ENCODE measurements at places on chromosomes 6 and 20.

DNA sequence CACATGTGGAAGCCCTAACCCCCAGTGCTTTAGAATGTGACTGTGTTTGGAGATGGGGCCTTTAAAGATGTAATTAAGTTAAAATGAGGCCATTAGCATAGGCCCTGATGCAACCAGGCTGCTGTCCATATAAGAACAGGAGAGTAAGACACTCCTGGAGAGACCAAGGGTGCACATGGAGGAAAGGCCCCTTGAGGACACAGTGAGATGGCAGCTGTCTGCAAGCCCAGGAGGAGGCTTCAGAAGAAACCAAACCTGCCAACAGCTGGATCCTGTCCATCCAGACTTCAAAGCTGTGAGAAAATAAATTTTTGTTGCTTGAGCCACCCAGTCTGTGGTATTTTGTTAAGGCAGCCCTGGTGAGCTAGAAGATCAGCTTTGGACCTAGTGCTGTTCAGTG is 16.8 kb upstream of the SNRPB2 start:
- no peak for DNase-seq

DNA sequence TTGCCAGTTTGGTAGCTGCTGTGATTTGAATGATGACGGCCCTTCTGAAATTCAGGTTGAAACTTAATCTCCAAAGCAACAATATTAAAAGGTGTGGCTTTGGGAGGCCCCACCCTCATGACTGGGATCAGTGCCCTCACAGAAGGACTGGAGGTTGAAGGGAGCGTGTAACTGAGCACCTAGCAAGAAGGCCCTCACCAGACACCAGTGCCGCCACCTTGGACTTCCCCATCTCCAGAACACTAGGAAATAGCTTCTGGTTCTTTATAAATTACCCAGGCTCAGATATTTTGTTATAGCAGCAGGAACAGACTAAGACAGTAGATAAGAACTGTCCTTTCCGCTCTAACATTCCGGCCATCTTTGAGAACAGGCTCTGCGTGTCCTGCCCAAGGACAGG is 243.1 kb downstream of the DLL1 start:
- DNase-seq: no peak

GRCh38 chr6:168081858-168082546 is 3.0 kb upstream of the FRMD1 start:
- no peak for DNase-seq

GRCh38 chr20:49573900-49574416 is 6.0 kb upstream of the PTGIS start:
- no peak for DNase-seq

DNA sequence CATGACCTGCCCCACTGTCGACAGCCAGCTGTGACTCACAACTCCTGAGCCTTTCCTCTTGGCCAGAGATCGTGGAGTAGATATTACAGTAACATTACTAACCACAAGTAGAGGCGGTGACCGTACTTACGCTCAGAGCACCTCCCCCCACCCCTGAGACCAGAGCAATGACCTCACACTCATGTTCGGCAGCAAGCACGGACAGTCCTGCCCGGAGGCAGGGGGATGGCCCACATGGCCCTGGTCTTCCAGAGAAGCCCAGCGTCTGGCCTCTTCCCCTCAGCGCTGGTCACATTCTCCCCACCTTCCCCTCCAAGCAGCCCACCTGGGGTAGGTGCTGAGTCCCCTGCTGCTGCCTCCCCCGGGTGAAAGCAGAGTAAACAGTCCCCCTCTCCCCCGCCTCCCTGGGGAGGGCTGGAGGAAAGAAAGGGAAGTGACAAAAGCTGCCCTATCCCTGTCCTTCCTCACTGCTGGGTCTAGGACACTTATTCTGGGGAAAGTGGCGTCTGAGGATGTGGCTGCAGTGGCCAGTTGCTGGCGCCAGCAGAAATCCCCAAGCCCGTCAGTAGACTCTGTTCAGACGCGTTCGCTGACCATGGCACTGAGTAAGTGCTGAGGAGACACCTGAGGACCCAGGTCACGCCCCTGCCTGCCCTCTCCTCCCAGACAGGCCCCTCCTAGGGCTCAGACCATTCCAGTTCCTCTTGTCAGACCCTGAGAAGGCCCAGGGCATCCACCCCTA is 68.5 kb downstream of the MRPL14 start:
- no peak for DNase-seq

- no peak for DNase-seq
Observed at GRCh38 chr6:155077784-155078183, 82.7 kb downstream of the TIAM2 start.

DNA sequence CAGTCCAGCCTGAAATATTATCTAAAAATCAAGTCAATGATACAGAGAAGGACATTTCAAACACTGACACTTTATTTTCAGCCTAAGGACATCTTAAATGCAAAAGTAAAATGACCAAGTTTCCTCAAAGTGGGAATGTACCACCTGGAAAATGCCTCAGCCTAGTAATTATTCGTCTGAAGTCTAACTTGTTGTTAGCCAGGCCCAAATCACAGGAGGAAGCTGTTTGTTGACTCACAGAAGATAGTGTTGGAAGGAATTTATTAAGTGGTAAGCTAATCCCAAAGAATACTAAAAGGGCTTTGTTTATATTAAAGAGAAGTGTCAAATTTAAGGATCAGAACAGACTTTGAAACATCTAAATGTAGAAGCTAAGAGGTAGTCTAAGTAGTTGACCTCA is 2.5 kb downstream of the PDE7B start:
- no peak for DNase-seq

GRCh38 chr20:44706301-44707017 is 8.7 kb upstream of the CCN5 start:
- DNase-seq: no peak

DNA sequence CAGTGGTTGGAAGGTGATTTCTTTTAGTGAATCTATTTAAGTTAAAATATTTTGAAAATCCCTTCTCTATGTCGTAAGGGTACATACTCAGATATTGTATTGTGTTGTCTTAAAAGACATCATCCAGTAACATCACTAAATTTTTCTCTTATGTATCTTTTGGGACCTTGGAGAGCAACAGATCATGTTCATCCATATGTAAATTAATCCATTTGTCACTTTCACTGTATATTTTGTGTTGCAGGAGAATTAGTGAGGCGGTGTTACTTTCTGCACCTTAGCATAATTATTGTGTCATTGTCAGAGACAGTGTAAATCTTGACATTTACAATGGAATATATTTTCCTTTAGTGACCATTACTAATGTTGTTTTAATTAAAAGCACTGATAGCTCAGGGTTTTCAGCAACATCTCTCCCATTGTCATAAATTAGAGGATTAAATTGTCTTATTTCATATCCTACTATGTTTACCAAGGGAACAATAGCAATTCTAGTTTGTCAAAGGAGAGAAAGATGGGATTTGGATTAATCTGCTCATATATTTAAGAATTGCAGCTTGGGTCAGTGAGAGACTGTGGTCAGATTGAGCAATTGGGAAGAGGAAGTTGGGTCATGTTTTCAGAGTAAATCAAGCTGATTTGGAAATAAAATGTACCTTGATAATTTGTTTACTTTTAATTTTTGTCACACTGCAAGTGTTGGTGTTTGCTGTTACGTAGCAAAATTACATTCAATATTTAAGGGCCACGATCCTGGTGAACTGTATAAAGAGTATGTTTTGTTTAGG is 22.7 kb downstream of the DOK5 start:
- DNase-seq: no peak

DNA sequence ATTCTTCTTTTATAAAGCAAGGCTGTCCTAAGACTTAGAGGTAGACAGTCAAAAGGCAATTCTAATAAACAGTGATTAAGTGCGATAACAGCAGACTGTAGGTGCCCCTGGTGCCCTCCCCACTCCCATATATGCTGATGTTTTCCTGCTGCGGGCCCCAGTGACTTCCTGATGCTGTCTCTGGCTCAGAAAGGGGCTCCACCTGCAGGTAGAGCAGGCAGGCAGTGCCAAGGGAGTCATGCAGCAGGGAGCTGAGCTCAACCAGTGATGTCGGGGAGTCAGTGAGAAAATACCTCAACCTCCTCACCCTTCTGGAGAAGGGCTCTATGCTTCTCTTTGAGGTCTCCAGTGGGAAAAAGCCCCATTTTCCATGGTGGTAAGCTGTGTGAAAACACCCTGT is 126.7 kb upstream of the SSTR4 start:
- DNase-seq: no peak

GRCh38 chr6:14055541-14055940 is 62.0 kb upstream of the CD83 start:
- DNase-seq: no peak

GRCh38 chr6:125699591-125699990 is 49.8 kb upstream of the HEY2 start:
- DNase-seq: no peak

DNA sequence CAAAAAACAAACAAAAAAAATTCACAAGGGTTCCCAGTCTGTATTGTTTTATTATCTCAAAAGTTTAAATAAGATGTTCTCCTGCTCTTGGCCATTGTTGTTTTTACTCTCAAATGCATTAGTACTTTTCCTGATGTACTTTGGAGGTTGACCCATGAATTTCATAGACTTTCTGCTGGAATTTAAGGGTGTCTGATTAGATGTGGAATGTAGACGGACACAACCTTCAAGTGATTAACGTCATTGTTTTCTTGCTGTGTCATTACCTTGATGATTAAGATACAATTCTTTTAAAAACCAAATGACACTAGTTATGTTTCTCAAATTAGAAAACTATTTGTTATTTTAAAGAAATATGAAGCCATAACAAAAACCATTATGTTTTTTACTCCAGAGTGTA is 421.4 kb upstream of the RUNX2 start:
- DNase-seq: no peak

GRCh38 chr20:25191051-25191450 is 4.5 kb upstream of the ENTPD6 start:
- no peak for DNase-seq

- no peak for DNase-seq
Observed at GRCh38 chr6:148760258-148760534, 13.4 kb downstream of the UST start.

DNA sequence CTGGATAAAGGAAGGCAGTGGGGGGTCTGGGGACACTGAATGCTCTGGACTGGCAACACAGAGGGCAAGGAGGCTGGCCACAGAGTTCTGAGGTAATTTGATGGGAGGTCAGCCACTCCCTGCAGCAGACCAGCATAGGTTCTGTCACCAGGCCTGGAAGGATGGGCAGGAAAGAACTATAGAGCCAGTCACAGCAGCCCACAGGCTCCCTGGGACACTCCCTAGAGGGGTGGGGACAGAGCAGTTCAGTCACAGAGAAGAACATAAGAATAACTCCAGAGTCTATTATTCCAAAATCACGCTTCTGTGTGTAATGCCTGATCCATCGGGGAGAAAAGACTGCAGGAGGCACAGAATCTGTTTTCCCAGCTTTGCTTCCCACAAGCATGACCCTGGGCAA is 19.6 kb downstream of the DYNLRB1 start:
- no peak for DNase-seq

GRCh38 chr6:82080767-82081166 is 166.8 kb downstream of the IBTK start:
- no peak for DNase-seq

- no peak for DNase-seq
Observed at GRCh38 chr20:44065401-44066340, 121.3 kb downstream of the JPH2 start.

DNA sequence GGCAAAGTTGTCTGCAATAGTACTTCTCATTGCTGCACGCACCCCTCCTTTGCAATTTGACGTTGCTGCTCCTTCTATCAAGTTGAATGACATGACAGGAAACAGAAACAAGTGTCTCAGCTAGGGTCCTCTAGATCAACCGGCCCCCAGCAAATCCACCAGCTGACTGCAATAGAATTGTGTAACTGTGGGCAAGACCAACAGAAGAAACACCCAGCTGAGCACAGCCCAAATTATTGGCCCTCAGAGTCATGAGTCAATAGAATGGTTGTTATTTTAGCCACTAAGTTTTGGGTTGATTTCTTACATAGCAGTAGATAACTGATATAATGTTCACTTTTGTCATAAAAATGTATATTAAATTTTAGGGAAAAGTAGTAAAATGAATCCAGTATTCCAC is 202.7 kb downstream of the MAFB start:
- no peak for DNase-seq

GRCh38 chr20:3797592-3798372 is 1.7 kb downstream of the CDC25B start:
- DNase-seq: peak; percentile 38

- DNase-seq: no peak
Observed at GRCh38 chr6:37204014-37204751, 34.2 kb downstream of the PIM1 start.

- no peak for DNase-seq
Observed at GRCh38 chr6:17910189-17910588, 77.2 kb downstream of the KIF13A start.

- DNase-seq: no peak
Observed at GRCh38 chr6:113055061-113055460, 707.9 kb downstream of the RFPL4B start.

DNA sequence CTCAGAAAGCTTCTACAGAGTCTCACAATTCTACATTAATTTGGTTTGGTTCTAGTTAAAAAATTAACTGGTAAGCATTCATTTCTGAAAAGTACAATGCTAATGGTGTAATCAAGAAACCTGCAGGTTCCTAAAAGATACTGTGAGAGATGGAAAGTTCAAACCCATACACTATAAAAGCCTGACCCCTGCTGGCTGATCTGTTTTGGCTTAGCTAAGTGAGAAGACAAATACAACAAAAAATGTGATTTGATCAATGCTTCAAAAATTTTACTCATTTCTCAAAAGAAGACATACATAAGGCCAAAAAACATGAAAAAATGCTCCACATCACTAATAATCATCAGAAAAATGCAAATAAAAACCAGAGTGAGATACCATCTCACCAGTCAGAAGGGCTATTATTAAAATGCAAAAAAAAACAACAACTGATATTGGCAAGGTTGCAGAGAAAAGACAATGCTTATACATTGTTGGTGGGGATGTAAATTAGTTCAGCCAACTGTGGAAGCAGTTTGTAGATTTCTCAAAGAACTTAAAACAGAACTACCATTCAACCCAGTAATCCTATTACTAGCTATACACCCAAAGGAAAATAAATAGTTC is 102.8 kb downstream of the MOXD1 start:
- DNase-seq: no peak

GRCh38 chr6:42637681-42638080 is 73.9 kb downstream of the UBR2 start:
- DNase-seq: no peak

DNA sequence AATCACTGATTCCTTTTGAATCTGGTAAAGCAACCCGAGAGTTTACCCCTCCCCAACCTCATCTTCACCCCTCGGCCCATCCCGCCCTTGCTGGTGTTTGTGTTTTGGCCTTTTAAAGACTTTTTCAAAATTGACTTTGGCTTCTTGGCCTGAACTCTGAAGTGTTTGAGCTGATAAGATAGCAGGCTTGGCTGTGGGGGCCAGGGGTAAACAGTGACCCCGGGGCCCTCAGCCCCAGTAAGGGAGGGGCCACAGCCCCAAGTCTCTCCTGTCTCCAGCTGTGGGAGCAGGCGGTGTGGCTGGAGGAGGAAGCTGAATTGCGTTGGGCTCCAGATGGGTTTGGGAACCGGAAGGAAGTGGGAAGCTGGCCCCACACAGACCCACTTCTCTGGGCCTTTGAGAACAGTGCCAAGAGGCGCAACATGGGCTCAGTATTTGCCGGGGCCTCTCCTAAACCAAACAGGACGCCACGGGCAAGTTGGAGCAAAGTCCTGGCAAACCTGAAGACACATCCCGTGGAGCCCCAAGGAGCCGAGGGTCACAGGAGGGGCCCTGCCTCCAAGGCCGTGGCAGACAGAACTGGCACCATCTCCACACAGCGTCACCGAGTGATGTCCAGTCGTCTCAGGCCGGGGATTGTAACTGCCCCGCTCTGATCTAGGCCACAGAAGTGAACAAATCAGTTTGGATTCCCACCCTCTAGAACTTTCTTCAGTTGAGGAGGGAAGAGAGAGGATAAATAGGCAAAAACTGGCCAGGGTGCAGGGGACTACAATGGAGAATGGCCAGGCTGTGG is 54.3 kb upstream of the PTPN1 start:
- no peak for DNase-seq

- DNase-seq: peak; percentile 82
Observed at GRCh38 chr6:6918216-6918983, 189.4 kb upstream of the RREB1 start.

All from stimulated activated CD4-positive, alpha-beta T cell treated with anti-CD3 and anti-CD28 coated beads, Interleukin-4, amount 100 ng/mL, for 4 hours (primary cell).